ENCODE measurements at places on chromosomes 3 and 15.

GRCh38 chr3:82354228-82354627, 592.8 kb upstream of the GBE1 start:
- no peak for DNase-seq

GRCh38 chr3:53485675-53486403, 8.6 kb upstream of the CACNA1D start:
- no peak for DNase-seq

DNA sequence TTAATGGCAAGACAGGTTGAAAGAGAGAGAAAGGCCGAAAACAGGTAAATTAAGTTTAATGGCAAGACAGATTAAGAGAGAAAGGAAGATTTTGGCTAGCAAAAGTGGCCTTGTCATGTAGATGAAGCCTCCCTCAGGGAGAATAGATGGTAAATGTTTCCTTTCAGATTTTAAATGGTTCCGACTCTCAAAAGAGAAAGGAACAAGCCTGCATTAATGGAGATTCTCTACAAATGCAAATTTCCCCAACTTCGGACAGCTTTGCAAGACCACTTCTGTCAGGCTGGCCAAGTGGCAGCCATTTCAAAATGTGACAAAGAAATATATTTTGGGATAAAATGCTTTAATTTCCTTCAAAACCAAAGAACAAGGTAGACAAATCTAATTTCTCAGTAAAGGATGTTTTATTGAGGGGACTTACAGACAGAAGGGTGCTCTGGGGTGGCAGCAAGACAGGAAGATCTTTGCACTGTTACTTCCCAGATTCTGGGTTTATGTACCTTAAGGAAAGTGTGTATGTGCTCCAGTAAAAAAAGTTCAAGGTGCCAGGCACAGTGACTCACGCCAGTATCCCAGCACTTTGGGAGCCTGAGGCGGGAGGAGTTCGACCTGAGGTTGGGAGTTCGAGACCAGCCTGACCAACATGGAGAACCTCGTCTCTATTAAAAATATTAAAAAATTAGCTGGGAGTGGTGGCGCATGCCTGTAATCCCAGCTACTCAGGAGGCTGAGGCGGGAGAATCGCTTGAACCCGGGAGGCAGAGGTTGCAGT, 626.3 kb upstream of the NAALADL2 start:
- DNase-seq, result no peak

DNA sequence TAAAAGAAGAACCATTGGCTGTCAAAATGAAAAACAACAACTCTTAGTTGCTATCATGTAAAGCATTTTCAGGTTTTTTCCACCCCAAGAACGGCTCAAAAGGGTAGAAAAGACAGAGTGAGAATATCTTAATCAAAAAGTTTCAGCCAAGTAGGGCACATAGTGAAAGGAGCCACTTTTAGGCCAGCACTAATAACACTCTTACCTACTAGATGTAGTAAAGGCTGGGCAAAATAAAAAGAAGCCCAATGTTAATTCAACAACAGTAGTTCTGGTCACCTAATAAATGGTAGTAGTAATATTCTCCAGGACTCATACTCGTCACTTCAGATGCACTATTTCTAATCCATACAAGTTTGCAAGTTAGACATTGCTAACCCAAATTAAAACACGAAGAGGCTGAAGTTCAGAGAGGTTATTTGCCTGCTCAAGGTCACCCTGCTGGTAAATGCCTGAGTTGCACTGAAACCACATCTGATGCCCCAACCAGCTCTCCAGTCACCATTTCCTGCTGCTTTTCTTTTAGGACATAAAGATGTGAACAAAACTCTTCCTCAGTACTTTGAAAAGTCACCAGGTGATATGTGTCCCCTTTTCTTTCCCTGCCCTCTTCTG, 7.5 kb downstream of the GOLIM4 start:
- no peak for DNase-seq

- no peak for DNase-seq
These were observed 25.8 kb downstream of the KLHL6 start for GRCh38 chr3:183529717-183530116.

DNA sequence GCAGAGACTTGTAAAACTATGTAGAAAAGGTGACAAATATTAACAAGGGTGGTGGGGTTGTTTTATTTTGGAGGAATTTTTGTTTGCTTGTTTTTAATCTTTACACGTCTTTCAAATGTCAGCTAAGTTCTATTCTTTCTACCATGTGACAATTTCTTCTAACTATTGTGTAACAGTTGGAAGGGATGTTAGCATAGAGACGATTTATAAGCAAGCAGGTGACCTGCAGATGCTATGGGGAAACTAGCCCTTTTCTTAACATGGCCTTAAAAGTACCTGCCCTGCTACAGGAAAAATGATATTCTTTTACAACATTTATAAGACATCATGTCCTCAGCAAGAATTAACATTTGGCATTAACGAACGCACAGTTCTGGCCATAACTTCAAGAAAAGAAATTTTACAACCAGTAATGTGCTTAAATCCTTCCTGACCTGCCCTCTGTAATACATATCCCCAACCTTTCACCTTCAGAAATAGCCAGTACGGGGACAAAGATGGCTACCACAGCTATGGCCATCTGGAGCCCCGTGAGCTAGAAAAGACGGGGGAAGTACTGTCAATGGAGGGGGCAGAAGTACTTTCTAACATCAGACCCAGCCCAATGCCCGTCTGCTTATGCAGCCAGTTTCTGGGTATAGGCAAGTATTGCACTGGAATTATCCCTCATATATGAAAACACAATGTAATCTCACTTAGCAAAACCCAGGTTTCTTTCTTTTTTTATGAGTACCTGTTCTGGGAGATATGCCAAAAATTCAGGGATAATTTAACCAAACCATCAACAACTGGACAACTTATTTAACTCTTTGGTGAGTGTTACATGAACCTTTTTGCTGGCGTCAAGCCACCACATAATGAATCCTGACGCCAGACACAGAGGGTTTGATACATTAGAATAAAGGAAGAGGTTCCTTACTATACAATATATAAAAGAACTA, 67.7 kb upstream of the NR2F2 start:
- no peak for DNase-seq

GRCh38 chr3:169701457-169701856, 37.9 kb upstream of the MECOM start:
- no peak for DNase-seq

DNA sequence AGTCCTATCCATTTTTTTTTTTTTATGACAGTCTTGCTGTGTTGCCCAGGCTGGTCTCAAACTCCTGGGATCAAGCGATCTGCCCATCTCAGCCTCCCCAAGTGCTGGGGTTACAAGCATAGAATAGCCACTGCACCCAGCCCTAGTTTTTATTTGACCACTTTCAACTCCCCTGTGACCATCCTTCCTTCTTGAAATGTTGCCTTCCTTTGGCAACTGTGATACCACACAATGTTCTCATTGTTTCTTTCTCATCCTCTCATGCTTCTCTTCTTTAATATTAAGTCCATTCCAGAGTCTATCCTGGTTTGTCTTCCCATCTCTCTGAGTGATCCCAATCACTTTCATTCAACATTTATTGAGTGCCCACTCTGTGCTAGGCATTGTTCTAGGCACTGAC, 7.9 kb upstream of the GPD1L start:
- DNase-seq, result no peak

DNA sequence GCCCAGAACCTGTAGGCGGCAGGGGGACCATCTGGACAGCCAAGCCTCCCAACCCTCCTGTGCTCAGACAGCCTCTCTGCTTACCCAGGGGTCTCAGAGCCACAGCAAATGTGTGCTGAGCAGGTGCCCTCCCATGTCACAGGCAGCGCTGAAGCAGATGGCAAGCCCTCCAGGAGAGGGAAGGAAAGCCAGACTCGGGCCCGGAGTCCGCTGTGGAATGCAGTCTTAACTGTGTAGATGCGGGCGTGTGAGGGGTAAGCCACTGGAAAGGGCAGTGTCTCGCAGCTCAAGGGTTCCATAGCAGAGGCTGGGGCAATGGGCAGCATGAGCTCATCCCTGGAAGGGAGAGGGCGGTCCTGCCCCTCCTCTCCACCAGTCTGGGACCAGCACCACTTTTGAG, 45.6 kb downstream of the UMPS start:
- no peak for DNase-seq

DNA sequence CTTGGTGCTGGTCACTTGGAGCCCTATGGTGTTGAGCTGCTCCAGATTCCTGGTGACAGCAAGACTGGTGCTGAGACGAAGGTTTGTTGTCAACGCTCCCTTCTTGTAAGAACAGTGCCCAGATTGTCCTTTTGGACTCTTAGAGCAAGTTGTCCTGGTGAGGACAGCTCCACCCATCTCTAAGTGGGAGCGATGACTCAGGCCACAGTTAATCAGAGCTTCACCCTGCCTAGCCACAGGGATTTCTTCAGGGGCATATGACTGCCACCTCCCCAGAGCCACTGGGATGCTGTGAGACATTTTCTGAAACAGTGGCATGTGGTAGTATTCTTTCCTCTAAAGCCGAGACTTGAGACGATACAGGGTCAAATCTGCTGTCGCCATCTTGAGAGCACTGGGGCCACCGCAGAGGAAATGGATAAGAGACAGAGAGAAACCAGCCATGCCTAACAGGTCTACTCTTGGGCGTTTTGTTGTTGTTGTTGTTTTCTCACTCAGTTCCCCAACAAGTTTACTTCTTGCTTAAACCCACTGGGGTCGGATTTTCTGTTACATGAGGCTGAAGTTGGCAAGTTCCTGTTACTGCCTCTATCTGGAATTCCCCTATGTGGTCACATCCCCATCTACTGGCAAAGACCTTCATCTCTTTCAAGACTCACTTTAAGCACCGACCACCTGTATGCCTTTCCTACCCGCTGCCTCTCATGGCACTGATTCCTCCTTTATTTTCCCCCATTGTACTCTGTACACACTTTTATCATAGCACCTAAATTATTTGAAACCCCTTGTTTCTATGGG, 16.0 kb upstream of the PCOLCE2 start:
- no peak for DNase-seq

GRCh38 chr3:57752307-57752706, 3.8 kb upstream of the SLMAP start:
- DNase-seq, result no peak

DNA sequence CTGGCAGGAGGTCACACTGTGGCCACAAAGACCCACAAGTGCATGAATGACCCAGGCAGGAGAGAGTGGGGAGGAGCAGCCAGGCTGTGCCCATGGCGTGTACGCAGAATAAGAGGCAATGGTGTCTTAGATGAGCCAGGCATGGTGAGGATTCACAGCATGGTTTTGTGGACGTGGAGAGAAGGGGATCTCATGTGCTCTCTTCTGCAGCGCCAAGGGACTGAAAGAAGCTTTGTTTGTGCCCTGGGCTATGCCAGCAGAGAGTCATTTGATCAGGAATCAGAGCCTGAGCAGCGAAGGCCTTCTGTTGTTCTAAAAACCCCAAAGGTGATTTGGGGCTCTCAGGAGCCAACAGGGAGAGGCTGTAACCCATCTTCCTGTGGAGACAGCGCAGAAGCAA, 18.7 kb upstream of the RPP14 start:
- DNase-seq, result peak; percentile 71

- no peak for DNase-seq
These were observed 374.9 kb upstream of the LRRC3B start for GRCh38 chr3:26247712-26248111.

- no peak for DNase-seq
These were observed 164.1 kb upstream of the LRRN1 start for GRCh38 chr3:3635109-3635508.

DNA sequence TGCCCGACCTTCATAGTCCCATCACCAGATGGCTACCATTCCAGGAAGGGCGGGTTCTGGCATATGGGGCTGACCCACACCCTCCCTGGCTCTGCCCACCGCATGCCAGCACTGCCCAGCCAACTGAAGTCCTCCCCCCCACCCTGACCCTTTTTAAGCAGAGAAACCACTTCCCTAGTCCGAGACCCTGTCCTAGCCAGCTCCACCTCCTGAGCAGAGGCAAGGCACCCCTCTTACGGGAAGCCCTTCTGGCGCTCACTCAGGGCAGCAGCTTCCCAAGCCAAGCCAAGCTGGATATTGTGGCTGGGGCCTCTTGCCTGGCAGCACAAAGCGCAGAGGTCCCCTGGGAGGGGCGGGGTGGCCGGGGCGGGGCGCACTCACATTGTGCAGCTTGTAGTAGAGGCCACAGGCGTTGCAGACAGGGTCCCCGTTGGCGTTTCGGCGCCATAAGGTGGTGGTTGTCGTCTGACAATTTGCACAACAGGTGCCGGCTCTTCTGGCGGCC, 11.5 kb downstream of the GATA2 start:
- DNase-seq, result no peak
